ENCODE measurements at places on chromosomes 12 and 14. TPM values are rescaled to one million over a fixed set of nuclear protein-coding genes. Genes with fewer than 3 reads are reported as not detected.

DNA sequence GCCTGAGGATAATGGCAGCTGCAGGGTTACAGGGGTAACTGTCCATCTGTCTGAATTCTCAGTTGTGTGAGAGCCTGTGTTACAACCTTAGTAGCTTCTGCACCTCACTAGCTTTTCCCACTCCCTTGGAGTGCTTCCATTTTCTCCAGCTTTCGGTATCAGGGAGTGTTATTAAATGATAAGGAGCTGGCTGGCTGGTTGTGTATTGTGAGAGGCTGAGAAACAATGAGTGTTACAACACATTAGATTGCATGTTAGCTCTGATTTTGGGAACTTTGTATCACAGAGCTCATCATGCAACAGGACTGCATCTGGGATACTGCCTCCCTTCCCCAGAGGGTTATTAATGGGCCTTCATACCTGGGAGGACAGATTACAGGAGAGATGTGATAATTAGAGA lies 723.7 kb downstream of the DIO2 start:
- DNase-seq, result no peak

GRCh38 chr12:26164118-26164517 lies 31.3 kb upstream of the SSPN start:
- no peak for DNase-seq

DNA sequence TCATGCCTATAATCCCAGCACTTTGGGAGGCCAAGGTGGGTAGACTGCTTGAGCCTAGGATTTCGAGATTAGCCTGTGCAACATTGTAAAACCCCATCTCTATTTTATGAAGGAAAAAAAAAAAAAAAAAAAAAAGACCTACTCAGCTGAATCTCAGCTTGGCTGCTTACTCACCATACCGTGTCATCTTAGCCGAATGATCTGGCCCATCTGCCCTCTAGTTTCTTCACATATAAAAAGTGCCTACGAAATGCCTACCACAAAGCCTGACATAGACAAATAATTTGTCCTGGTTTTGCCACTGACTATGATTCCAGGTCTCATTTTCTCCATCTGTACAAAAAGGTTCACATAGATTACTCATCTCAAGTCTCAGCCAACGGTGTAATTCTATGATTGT lies 10.1 kb downstream of the DIABLO start:
- no peak for DNase-seq

GRCh38 chr12:32993404-32993803 lies 96.8 kb upstream of the PKP2 start:
- DNase-seq, result no peak

- DNase-seq, result no peak
Observed at GRCh38 chr14:104717646-104718045, 6.4 kb upstream of the ADSS1 start.

GRCh38 chr14:89681086-89682018 lies 264.3 kb upstream of the FOXN3 start:
- peak; percentile 62 for DNase-seq

DNA sequence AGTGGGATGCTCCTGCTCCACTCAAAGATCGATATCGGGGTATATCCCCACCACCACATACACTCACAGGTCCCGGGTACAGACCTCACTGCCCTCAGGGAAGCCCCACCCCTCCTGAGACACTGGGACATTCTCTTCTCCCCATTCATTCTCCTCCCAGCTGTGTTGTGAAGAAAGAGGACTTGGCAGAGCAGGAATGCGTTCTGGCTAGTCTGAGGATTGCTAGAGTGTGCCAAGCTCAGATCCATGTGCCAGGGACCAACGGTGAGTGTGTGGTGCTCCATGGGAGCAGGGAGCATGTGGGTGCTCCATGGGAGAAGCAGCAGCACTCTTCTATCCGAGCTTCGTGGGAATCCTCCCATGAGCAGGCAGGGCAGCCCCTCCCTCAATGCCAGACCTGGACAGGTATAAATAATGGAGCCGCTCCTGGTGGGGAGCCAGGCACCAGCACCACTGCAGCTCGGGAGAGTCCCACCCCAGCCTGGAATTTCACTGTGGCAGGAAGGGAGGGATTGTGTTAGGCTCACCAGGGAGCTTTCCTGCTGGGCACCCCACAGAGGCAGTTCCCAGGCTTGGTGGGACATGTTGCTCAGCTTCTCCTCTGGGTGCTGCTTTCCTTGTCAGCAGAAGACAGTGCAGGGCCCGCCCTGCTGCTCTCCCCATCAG lies 2.3 kb upstream of the KRT5 start:
- DNase-seq, result no peak

DNA sequence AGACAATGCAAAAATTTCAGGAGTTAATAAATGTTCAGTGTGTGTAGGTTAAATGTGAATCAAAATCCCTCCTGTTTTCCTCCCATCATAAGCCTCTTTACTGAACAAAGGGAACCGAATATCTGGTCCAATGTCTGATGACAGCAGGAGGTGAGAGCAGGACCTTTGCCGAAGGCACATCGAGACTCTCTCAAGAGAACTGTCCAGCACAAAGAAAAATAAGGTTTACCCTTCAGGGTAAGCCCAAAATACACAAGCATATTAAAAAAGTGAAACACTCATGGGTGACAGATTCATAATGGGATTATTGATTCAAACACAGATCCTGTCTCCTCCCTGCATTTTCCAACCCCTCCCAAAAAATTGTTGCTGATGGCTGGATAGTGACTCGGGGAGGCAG lies 4.2 kb upstream of the VSX2 start:
- DNase-seq, result no peak

GRCh38 chr14:93219103-93219726 lies 12.2 kb downstream of the UBR7 start:
- peak; percentile 72 for DNase-seq

DNA sequence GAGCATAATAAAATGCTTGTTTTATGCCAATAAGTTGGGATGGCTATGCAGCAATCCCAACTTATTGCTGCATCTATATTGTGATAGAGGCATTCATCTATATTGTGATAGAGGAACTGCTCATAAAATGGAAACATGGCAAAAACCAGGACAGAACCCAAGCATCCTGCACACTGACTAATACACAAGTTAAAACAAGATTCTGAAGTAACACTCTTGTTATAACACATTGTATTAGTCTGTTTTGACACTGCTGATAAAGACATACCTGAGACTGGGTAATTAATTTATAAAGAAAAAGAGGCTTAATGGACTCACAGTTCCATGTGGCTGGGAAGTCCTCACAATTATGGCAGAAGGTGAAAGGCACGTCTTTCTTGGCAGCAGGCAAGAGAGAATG lies 36.8 kb downstream of the KCNK10 start:
- no peak for DNase-seq

DNA sequence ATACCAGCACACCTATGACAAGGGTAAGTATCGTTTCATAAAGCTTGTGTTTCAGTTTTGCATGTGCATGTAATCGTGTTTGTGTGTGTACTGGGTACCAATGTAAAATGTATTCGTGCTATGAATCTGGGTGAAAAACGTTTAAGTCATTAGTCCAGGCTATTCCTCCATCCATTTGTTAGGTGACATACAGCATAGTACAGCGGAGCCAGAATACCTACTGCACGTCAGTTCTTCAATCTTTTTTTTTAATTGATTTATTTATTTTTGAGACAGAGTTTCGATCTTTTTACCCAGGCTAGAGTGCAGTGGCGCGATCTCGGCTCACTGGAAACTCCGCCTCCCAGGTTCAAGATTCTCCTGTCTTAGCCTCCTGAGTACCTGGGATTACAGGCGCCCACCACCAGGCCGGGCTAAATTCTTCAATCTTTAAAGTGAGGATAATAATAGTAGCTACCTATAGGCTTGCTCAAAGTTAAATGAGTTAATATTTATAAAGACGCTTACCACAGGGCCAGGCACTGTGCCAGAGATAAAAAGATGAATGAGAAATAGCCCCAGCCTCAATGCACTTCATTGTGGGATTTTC lies 661 bp upstream of the RPS26 start:
- no peak for DNase-seq

GRCh38 chr12:106246891-106247673 lies 738 bp downstream of the CKAP4 start:
- DNase-seq, result peak; percentile 77

Gene SLC15A5
- polyA plus RNA-seq, result not detected

Gene CPM
- polyA plus RNA-seq, result 5.5 TPM

Gene PTCSC3
- not detected for polyA plus RNA-seq

Gene WNT5B
- 26.4 TPM for polyA plus RNA-seq

Gene LMNTD1
- polyA plus RNA-seq, result not detected

All from muscle of leg (tissue), 16 donors.